Activated naive CD8-positive, alpha-beta T cell treated with anti-CD3 and anti-CD28 coated beads, Interleukin-2, amount 10 ng/mL, durations not matched to agents 7 days and 5 days (primary cell): ENCODE measurements at places on chromosomes 1 and 21. TPM values are rescaled to one million over a fixed set of nuclear protein-coding genes. Genes with fewer than 3 reads are reported as not detected.

Gene PFKFB2
- total RNA-seq = 4.8 TPM

Gene KIAA0040
- 57.1 TPM for total RNA-seq

Gene NPR1
- not detected for total RNA-seq

- H3K4me3 ChIP-seq = no peak overlapping the region
- peaks cover 30% of the 10 kb centered on the region for H3K27me3 ChIP-seq
- H3K4me1 ChIP-seq = no peaks in the 10 kb centered on the region
- no peak overlapping the region for H3K27ac ChIP-seq
- H3K36me3 ChIP-seq = no peaks in the 10 kb centered on the region
Observed at GRCh38 chr21:44450999-44451398, 4.3 kb upstream of the LRRC3 start.

DNA sequence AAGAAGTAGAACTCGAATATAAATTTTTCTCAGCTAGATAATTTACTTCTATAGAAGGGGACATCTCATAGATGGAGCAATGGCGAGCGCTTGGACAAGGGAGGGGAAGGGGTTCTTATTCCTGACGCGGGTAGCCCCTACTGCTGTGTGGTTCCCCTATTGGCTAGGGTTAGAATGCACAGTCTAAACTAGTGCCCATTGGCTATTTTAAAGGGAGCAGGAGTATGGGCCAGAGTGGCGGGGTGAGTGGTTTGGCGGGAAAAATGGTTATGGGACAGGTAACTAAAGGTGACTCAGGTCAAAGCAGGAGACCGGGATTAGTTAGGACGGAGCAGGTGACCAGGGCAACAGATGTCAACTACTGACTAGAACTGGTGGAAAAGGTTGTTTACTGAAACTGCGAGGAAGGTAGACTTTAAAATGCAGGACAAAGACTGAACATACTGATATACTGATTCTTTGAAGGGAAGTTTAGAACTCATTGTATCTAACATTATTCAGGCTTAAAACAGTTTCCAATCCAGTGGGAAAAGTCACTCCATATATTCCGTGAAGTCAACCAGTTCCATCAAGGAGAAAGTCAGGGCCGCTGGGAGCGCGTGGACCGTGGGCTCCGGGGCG lies 940 bp upstream of the ATAD3A start:
- H3K4me3 ChIP-seq = peak overlapping the region; percentile 89
- H3K27ac ChIP-seq = peak overlapping the region; percentile 87
- DNase-seq = no peak
- peaks cover 7% of the 10 kb centered on the region for H3K4me1 ChIP-seq
- H3K27me3 ChIP-seq = no peaks in the 10 kb centered on the region

- no peak overlapping the region for H3K27ac ChIP-seq
- no peak overlapping the region for H3K4me3 ChIP-seq
- no peaks in the 10 kb centered on the region for H3K4me1 ChIP-seq
- DNase-seq = no peak
- peaks cover 6% of the 10 kb centered on the region for H3K27me3 ChIP-seq
Observed at GRCh38 chr1:182527680-182528079, 61.4 kb downstream of the RNASEL start.
